ENCODE measurements at places on chromosomes 4 and X. TPM values are rescaled to one million over a fixed set of nuclear protein-coding genes. Genes with fewer than 3 reads are reported as not detected.

DNA sequence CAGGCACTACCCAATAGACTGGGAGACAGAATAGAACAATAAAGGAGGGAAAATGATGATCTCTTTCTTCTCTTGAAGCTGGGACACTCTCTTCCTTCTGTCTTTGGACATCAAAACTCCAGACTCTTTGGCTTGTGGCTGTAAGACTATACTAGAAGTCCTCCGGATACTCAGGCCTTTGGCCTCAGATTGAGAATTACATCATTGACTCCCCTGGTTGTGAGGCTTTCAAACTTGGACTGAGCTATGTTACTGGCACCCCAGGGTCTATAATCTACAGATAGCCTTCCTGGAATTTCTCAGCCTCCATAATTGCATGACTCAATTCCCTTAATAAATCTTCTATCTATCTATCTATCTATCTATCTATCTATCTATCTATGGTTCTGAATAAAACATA is 294.2 kb upstream of the CT83 start:
- DNase-seq = no peak

DNA sequence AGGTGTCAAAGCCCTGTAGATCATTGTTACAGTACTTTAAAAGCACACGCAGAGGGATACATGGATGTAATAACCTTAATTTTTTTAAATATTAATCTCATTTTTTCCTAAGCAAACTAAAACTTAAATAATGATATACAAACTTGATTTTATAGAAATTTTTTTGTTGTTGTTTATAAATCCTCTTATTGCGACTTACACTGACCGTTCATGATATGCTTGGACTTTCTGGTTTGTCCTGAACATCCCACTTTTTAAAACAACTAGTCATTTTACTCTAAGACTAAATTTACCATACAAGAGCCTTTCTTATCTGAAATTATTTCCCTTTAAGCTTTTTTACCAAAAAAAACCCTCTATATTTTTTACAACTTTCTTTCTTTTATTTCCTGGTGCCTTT is 2106.0 kb downstream of the PCDH7 start:
- no peak for DNase-seq

DNA sequence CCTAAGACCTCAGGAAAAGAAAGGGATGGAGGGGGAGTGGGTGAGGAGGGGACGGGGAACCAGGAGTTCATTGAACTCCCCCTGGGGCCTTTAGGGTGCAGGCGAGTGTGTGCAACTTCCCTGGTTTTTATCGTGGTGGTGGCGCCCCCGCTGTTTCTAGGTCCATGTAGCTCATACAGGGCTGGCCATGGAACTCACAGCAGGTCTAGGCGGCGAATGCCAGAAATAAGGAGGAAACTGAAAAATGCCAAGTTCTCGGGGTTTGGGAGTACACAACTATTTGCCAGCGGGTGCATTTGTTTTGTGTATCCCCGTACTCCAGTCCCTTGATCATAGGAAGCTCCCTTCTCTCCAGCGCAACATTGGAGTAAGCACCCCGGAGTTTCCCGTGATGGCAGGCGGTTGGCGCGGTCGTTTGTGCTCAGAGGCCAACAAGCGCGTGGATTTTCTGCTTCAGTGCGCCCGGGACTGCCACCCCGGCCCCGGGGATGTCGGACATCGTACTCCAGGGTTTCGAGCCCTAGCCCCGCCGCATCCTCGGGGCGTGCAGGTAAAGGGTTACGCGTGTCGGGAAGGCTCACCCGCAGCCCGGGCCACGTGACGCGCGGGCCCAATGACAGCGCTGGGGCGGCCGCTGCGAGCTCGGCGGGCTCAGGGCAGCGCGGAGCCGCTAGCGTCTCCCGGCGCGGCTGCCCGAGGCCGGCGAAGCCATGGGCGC is 208.9 kb downstream of the NWD2 start:
- peak; percentile 79 for DNase-seq

DNA sequence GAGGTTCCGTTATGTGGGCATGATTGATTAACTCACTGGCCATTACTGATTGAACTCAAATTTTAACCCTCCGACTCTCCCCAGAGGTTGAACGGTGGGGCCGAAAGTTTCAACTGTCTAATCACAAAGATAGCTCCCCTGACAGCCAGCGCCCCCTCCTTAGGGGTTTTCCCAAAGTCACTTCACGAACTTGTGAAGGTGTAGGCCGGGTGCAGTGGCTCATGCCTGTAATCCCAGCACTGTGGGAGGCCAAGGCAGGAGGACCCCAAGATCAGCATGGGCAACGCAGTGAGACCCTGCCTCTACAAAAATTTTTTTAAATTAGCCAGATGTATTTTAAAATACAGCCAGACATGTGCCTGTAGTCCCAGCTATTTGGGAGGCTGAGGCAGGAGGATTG is 39.8 kb upstream of the RBM47 start:
- DNase-seq = no peak

GRCh38 chr4:180156684-180157083 is 2086.5 kb upstream of the TENM3 start:
- DNase-seq = no peak

DNA sequence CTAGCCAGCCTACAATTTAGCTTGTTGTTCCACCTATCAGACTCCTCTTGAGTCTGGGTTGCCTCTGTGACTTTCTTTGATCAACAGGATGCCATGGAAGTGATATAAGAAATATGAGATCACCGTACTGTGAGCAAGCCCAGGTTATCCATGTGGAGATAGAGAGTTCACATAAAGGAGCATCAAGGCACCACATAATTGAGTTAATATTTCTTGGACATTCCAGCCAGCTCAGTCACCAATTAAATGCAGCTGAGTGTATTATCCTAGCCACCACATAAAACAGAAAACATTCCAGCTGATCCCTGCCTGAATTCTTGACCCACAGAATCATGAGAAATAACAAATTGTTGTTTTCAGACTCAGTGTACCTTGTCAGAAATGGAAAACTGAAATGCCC is 253.6 kb downstream of the PPP1R2C start:
- DNase-seq = no peak

DNA sequence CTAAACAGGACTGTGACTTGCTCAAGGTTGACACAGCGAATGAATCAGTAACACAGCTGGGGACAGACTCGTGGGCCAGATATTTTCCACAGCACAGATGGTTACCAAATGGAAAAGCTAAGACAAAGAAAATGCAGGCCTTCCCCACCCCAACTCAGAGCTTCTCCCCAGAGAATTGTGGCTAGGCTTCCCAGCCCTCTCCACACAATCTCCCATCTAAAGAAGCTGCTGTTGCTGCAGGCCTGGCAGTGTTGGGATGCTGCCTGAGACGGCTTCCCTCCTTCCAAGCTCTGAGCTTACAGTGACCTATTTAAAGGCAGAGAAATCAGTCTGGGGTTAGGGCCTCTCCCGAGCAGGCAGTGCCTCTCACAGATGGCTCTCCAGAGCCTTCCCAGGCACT is 46.5 kb upstream of the PGRMC1 start:
- peak; percentile 34 for DNase-seq

- DNase-seq = no peak
These were observed 64.5 kb upstream of the PRSS12 start for GRCh38 chr4:118417325-118417724.

DNA sequence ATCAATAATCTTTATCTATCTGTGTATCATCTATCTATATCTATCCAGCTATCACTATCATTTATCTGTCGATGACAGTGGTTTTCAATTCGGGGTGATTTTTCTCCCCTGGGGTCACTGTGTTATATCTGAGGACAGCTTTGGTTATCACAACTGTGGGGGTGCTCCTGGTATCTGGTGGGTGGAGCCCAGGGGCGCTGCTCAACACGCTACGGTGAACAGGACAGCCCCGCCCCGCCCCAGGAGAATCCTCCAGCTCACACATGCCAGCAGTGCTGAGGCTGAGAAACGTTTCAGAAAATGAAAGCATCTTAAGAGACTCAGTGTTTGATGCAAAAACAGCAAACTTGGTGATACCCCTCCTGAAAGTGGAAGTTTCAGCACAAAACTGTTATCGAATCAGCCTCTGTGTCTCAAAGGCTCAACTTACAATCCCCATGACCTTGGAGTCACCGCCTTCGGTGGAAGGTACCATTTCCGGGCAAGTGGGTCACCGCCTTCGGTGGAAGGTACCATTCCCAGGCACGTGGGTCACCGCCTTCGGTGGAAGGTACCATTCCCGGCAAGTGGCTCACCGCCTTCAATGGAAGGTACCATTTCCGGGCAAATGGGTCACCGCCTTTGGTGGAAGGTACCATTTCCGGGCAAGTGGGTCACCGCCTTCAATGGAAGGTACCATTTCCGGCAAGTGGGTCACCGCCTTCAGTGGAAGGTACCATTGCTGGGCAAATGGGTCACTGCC is 315.3 kb downstream of the DHRSX start:
- no peak for DNase-seq

DNA sequence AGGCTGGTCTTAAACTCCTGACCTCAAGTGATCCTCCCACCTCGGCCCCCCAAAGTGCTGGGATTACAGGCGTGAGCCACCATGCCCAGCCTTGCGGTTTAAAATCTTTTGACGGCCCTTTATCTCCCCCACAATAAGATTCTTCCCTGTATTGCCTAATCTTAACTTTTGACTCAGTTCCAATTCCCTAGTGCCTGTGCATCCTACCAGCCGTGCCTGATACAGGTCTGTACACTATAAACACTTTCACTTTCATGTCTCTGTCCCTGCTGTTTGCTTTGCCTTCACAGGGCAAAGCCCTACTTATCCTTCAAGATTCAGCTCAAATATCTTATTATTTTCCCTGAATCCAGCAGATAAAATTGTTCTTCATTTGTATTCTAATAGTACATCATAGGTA is 74.6 kb downstream of the WDR44 start:
- DNase-seq = peak; percentile 2

DNA sequence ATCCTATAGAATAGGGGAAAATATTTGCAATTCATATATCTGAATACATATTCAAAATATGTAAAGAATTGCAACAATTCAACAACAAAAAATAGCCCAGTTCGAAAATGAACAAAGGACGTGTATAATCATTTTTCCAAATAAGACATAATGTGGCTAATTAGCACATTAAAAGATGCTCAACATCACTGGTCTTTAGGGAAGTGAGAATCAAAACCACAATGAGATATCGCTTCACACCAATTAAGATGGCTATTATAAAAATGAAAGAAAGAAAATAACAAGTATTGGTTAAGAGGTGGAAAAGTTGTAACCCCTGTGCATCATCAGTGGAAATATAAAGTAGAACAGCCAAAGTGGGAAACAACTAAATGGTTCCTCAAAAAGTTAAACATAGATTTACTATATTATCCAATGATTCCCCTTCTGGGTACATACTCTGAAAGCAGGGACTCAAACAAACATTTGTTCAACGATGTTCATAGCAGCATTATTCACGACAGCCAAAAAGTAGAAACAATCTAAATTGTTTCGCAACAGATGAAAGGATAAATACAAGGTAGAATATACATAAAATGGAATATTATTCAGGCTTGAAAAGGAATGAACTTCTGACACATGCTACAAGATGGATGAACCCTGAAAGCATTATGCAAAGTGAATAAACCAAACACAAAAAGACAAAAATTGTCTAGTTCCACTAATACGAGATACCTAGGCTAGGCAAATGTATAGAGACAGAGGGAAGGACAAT is 12.7 kb downstream of the FAM13A start:
- no peak for DNase-seq

DNA sequence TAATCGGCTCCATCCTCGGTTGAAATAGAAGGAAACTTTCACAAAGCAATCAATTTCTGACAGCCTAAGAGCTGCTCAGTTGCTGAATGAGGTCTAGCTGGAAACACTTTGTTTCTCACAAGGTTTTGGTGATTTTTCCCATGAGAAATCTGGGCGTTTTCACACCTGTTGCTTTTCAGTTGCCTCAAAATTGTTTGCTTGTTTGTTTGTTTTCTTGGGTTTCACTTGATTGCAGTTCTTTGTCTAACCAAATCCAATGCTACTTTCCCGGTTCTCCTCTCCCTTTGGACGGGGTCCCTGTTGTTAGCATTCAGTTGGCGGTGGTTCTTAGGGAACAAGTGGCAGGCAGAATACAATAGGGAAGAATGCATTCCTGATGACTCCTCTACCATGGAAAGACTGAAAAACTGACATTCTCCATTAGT is 135.5 kb downstream of the PALLD start:
- peak; percentile 75 for DNase-seq

DNA sequence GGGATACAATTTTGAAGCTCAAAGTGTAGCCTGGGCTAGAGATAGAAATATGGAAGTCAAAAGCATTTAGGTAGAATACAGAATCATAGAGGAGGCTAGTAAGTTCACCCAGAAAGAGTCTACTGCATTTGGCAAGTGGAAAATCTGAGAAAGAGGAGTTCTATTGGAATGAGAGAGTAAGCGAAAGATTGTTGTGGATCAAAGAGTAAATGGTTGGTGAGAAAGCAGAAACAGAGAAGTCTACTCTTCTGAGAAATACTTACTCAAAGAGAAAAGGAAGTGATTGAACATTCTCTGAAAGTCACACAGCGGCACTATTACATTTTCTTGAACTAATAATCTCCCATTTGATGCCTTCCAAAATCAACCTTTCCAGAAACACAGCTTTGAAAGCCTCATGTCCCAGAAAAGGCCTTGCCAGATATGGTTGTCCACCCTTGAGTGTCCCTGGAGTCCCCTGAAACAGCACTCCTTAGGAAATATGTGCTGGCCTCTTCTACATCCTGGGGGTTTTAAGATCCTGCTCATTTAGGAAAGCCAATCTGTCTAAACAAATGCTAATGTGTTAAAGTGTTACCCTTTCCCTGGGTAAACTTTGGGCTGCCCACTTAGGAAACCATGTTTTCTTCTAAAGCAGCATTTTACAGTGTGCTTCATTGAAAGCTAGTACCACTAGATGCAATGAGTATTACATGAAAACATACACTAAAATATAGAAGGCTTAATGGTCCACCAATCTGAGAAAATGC is 132.6 kb downstream of the INPP4B start:
- no peak for DNase-seq

GRCh38 chr4:121788896-121789295 is 12.2 kb upstream of the EXOSC9 start:
- DNase-seq = no peak

- DNase-seq = no peak
These were observed 257.3 kb downstream of the ZIC3 start for GRCh38 chrX:137823257-137823656.

- DNase-seq = no peak
These were observed at the start of gene MAGEB1 for GRCh38 chrX:30246769-30247489. Gene MAGEB1 (plus strand): TSS chrX:30247146. CDS start chrX:30250494, 3,348 bp downstream.

GRCh38 chr4:84865600-84865999 is 100.9 kb downstream of the WDFY3 start:
- no peak for DNase-seq

Gene GAB3
- polyA plus RNA-seq = 0.95 TPM

Gene CITED1
- polyA plus RNA-seq = 1.5 TPM

Gene MAGED4
- 3.9 TPM for polyA plus RNA-seq

Gene BEX1
- 32.8 TPM for polyA plus RNA-seq

Gene USP17L15
- not detected for polyA plus RNA-seq

Gene SLC16A2
- 17.2 TPM for polyA plus RNA-seq

Gene ETNPPL
- polyA plus RNA-seq = 1.7 TPM

Gene BLTP1
- polyA plus RNA-seq = 14.2 TPM

Gene FGA
- polyA plus RNA-seq = 5.3 TPM

Gene POU3F4
- polyA plus RNA-seq = 1.0 TPM
